ENCODE measurements at places on chromosomes 4 and X.

DNA sequence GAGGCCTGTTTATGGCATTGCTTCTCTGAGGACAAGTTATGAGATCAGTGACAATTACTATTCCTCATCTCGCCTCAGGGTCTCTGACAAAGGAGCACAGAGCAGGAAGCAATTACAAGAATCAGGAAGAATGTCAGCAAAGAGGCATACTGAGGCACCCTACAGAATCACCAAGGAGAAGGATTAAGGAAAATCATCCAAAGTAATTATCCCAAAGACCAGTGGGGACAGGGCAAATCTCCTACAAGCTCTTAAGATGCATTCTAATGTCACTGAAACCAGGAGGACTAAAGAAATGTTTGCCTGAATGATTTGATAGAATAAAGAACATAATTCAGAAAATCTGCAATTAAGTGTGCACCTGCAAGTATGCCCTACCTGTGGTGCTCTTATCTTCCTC lies 206.2 kb downstream of the RCHY1 start:
- H3K27me3 ChIP-seq: no peaks in the 10 kb centered on the region
- H3K36me3 ChIP-seq: no peaks in the 10 kb centered on the region
- H3K27ac ChIP-seq: no peak overlapping the region
- no peaks in the 10 kb centered on the region for H3K4me1 ChIP-seq
- H3K4me3 ChIP-seq: no peak overlapping the region
- no peak for DNase-seq

DNA sequence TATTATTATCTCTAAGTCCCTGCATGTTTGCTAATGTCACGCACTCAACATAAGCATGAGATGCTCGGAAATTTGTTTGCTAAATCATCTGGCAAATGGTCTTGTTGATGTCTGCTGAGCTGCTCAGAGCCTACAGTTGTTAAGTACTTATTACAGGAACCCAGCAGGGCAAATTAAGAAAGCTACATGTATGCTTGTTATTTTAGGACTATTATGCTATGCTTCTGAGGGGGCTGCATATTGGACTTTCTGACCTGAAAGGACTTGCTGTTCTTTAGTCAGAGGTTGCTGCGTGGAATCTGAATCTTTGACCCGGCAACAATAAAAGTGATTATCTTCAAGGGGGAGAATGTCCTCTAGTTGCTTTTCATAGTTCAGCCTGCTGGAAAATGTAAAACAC lies 36.3 kb upstream of the TENM3 start:
- H3K27me3 ChIP-seq: no peaks in the 10 kb centered on the region
- H3K36me3 ChIP-seq: no peaks in the 10 kb centered on the region
- H3K27ac ChIP-seq: no peak overlapping the region
- no peaks in the 10 kb centered on the region for H3K4me1 ChIP-seq
- no peak for DNase-seq
- H3K4me3 ChIP-seq: no peak overlapping the region

DNA sequence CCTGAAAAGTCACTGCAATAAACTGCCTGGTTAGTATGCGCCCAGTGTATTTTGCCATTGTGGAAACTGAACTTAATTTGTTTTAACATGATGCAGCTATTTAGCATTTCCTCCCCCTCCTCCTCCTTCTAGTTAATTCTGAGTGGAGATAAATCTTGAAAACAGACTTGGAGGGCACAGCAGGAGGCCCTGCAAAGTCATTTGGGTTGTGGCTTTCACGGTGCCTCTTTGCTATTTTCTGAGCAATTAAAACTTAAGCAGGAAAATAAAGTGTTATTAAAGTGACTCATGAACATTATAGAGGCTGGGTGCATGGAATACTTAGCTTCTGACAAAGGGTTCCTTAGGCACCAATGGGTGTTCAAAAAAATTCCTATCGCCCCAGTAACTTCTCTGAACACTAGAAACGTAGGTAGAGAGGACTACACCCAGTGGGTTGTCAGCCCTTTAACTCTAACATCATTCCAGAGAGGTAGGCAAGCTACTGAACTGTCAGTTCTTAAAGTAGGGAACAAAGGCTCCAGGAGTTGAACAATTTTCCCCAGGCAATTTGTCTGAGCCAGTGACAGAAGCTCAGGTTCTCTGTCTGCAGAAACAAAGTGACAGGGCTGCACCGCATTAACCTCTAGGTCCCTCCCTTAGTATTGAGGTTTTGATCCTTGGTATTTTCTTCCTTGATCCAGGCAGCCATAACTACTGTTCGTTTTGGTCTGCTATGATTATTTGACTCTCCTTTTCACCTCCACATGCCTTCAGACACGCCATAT lies 158.3 kb upstream of the KIT start:
- no peaks in the 10 kb centered on the region for H3K36me3 ChIP-seq
- no peaks in the 10 kb centered on the region for H3K27me3 ChIP-seq
- H3K4me1 ChIP-seq: no peaks in the 10 kb centered on the region
- no peak overlapping the region for H3K4me3 ChIP-seq

DNA sequence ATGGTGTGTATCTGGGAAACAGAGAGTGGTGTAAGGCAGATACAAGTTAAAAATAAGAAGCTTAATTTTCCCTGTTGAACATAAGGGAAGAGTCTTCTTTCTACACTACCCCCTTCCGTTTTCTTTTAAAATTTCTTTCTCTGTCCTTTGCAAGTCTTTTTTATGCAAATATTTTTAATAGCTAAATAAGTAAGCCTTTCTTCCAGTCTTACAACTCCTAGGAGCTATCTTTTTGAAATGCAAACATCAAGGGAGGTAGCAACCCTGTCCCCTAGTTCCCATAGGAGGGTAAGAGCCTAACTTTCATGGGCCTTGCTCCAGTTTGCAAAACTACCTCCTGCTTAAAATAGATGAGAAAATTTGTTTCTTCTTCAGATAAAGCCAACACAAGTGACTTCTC lies 121.5 kb downstream of the MBNL3 start:
- H3K27me3 ChIP-seq: no peaks in the 10 kb centered on the region
- DNase-seq: no peak
- H3K4me3 ChIP-seq: no peak overlapping the region
- H3K36me3 ChIP-seq: no peaks in the 10 kb centered on the region
- no peak overlapping the region for H3K27ac ChIP-seq

Measured in breast epithelium (tissue), 4 donors.